Glomerular endothelial cell (primary cell): ENCODE measurements at places on chromosomes 1 and 21. TPM values are rescaled to one million over a fixed set of nuclear protein-coding genes. Genes with fewer than 3 reads are reported as not detected.

Gene SMIM1
- total RNA-seq = 0.82 and 2.0 TPM in 2 replicates

Gene KRTAP11-1
- not detected in 2 replicates for total RNA-seq

Gene CFHR2
- not detected in 2 replicates for total RNA-seq

Gene HHIPL2
- total RNA-seq = not detected in 2 replicates

Gene ZFP69B
- total RNA-seq = 1.6 and 3.5 TPM in 2 replicates

Gene PLK3
- 49.1 and 56.1 TPM in 2 replicates for total RNA-seq

DNA sequence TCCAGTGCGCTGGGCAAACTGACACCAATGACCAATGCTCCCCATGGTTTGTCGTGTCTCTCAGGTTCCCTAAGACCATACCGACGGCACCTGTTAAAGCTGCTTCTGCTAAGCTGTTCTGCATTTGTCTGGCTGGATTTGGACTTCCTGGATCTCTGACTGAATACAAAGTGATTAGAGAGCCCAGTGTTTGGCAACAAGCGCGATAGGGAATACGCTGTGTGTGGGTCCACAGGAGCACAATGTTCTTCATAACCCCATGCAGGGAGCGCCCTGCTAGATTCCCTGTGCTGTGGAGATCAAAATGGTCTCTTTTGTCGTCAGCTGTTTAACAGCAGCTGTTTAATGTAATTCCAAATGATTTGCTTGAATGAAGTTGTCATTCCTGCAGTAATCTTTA lies 26.0 kb upstream of the ESRRG start:
- DNase-seq = no peak

DNA sequence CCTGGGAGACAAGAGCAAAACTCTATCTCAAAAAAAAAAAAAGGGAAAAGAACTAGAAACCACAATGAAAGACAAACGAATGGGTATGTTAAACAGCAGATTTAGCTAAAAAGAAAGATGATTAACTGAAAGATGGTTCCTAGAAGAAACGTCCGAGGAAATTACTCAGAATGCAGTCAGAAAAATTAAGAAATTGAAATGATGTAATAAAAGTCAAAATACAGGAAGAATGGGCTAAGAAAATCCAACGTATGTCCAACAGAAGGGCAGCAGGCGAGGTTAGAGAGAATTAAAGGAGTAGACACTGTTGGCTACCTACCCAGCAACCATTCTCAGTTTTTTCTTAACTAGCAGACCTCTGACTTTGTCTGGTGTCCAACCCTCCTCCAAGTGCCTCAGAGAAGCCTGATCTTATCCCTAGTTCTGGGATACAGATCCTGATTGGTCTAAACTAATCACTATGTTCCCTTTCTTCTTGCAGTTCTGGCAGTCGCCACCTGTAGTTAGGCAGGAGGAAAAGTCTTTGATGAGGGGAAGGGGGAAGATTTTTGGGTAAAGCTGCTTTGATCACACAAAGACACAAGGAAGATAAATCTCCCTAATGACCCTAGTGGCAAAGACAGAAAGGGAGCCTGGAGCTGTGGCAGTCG lies 25.7 kb downstream of the GPR161 start:
- no peak for DNase-seq

DNA sequence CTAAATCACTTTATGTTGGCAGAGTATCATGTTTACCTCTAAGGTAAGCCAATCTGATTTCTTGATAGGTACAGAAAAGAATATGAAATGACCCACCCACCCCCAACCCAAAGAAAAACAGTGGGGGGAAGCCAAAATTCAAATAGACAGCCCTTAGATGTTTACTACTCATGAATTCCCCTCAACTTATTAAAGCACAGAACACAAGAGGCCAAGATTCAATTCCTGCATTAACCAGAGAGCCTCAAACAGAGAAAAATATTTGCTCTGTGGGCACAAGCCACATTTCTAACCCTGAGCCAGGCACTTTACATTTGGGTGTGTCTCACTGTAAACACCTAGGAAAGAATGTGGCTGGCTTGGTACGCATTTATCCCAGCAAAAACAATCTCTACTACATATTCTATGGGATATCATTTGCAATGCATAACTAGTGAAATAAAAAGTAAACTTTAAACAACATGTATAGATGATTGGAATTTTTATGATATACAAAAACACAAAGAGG lies 84.3 kb downstream of the PTPN14 start:
- no peak for DNase-seq

DNA sequence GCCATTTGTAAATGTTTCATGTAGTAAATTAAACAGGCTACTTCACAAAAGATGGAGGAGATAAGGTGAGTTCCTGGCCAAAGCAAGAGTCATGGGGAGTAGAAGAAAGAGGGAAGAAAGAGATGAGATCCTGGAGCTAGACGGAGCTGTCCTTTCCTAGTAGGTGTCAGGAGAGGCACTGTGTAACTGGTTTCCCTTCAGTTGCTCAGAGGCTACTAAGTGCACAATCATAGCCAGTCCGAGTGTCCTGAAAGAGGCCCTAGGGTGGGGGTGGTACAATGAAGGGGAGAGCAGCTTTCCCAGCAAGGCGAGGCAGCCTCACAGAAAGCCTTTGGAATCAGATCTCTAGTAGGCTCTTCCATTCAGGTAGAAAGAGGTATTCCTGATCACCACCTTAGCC lies 390.9 kb downstream of the KCNH1 start:
- no peak for DNase-seq

DNA sequence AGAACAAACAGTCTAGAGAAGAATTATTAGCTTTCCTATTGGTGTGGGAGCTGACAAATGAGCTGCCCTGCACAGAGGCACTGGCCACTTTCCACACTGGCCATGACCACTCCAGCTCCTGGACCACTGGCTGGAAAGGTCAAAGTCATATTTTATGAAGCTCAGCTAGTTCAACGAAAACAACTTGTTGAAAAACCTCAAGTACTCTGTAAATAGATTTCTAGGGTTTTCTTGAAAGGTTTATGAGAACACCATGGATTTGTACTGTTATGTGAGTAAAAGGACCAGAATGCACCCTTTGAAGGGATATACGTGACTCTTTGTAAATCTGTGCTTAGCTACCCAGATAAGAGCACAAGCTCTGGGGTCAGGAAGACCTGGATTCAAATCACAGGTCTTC lies 54.5 kb upstream of the FGGY start:
- no peak for DNase-seq

GRCh38 chr1:7579016-7579415 lies 192.1 kb upstream of the VAMP3 start:
- no peak for DNase-seq

GRCh38 chr1:73887412-73887811 lies 310.6 kb downstream of the LRRIQ3 start:
- DNase-seq = no peak

DNA sequence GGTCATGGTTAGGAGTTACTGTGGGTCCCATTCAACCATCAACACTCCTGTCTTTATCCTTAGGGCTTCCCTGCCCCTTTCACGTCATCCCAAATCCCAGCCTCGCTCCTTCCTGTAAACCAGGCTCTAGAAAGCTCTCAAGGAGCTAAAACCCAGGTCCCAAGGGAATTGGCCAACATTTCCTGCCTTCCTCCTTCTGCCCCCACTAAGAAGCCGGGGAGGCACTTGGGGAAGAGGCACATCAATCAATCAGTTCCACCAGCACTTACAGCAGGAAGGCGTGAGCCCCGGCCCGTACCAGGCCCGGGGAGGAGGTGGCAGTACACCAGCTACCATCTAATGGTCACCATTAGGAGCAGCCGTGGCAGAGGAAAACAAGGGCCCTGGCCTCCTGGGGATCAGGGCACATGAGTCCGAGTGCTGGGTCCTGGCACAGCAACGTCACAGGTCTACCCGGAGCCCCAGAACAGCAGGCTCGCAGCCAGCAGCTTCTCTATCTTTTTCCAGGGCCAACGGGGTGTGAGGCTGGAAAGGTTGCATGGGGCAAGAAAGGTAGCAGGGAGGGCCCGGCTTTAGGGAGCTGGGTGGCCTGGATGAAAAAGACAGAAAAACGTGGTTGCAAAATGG lies 108.6 kb downstream of the CASZ1 start:
- no peak for DNase-seq
